Bladder microvascular endothelial cell (primary cell): ENCODE measurements at places on chromosomes 4 and X. TPM values are rescaled to one million over a fixed set of nuclear protein-coding genes. Genes with fewer than 3 reads are reported as not detected.

The RPA4 gene
- 1.3 and 4.7 TPM in 2 replicates for total RNA-seq

The RADX gene
- 0.13 and 0.65 TPM in 2 replicates for total RNA-seq

The ASMTL gene
- 14.3 and 17.0 TPM in 2 replicates for total RNA-seq

The NPFFR2 gene
- total RNA-seq, result 0.06 and 0.16 TPM in 2 replicates

The PABPC1L2B gene
- total RNA-seq, result not detected in 2 replicates

The HTN1 gene
- total RNA-seq, result not detected in 2 replicates

The ADAMTS3 gene
- 0.65 and 2.7 TPM in 2 replicates for total RNA-seq

The LRRC66 gene
- total RNA-seq, result 0.16 and 0.50 TPM in 2 replicates

The ETDB gene
- not detected in 2 replicates for total RNA-seq

The NEUROG2 gene
- not detected in 2 replicates for total RNA-seq

The MAGEC2 gene
- not detected in 2 replicates for total RNA-seq

The CXCL11 gene
- 1.5 and 5.7 TPM in 2 replicates for total RNA-seq

The POU4F2 gene
- total RNA-seq, result not detected in 2 replicates

The C4orf54 gene
- total RNA-seq, result under 0.01 and 0.06 TPM in 2 replicates

The APLN gene
- total RNA-seq, result 213 TPM in 2 replicates

The PPP2R2C gene
- 0.16 and 0.38 TPM in 2 replicates for total RNA-seq

The INTS12 gene
- total RNA-seq, result 8.7 and 16.2 TPM in 2 replicates

The SPANXD gene
- total RNA-seq, result not detected in 2 replicates

The CT47B1 gene
- total RNA-seq, result not detected in 2 replicates

The CSN1S1 gene
- total RNA-seq, result not detected in 2 replicates
